ENCODE measurements at places on chromosomes 5 and 9.

DNA sequence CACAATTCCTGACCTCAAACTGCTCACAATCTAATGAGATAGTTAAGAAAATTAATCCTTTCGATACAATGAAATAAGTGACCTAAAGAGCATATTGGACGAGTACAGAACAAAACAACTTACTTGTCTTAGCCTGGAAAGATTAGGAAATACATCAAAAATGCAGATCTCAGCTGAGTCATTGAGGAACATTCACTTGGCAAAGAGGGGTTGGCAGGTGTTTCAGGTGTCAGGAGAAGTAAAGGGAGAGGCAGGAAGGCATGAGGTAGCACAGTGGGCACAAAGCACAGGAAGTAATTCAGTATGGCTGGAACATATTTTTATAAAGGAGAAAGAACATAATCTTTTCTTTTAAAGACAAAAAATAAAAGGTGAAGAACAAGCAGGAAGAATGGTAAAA lies 628.8 kb upstream of the RGMB start:
- DNase-seq = no peak

DNA sequence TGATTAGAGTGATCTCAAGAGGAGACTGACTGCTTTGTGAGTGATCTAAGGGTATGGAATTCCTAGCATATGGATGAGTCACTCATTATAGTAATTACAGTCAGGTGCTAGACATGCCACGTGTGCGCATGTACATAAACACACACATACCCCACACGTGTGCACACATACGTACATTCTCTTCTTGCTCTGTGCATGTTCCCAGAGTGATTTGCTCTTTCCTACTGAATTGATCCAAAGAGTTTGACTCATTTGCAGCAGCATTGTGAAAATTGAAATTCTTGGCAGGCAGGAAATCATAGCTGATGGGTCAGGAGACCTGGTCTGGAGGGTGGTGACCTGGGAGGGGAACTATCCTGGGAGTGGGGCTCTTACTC lies 63.8 kb downstream of the ANGPTL2 start:
- DNase-seq = no peak

- DNase-seq = no peak
Measured at GRCh38 chr9:115593587-115594091, 475.7 kb upstream of the TNC start.

DNA sequence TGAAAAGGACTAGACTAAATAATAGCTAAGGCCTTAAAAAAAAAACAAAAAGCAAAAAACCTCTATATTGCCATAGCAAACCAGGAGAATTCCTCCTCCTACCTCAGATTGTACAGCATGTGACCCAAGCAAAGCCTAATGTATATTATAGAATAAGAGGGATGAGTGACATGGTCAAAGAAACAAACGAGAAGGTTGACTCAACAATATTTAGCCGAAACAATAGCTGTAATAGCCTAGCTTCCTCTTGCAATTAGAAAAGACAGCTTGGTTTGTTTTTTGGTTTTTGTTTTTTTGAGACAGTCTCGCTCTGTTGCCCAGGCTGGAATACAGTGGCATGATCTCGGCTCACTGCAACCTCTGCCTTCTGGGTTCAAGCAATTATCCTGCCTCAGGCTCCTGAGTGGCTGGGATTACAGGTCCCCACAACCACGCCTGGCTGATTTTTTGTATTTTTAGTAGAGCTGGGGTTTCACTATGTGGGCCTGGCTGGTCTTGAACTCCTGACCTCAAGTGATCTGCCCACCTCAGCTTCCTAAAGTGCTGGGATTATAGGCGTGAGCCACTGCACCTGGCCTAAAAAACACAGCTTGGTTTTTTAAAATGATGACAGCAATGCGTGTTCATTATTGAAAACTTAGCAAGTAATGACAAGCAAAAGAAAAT lies 5.6 kb downstream of the NLN start:
- DNase-seq = no peak

DNA sequence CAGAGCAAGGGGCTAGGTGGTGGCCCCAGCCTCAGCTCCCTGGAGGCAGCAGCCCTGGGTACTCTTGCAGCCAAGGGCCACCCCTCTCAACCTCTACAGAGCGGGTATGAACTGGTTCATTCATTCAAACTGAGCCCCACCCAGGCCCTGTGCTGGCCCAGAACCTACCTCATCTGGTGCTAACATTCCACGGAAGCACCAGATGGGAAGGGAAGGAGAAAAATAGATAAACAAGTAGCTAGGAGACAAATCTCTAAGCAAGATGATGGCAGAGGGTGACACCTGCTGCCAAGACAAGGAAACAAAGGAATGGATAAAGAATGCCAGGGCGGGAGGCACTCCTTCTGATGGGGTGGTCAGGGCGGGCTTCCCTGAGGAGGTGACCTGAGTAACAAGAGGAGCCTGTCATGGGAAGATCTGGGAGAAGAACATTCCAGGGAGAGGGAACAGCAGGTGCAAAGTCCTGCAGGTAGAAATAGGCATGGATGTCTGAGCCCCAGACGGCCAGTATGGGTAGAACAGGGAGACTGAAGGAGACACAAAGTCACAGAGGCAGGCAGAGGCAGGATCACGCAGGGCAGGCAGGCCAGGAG lies 6.1 kb downstream of the ST6GALNAC4 start:
- DNase-seq = no peak

GRCh38 chr5:52409835-52410234 lies 377.9 kb upstream of the ITGA1 start:
- DNase-seq = no peak

- DNase-seq = no peak
Measured at GRCh38 chr9:34254966-34255825, 73.9 kb downstream of the KIF24 start.

DNA sequence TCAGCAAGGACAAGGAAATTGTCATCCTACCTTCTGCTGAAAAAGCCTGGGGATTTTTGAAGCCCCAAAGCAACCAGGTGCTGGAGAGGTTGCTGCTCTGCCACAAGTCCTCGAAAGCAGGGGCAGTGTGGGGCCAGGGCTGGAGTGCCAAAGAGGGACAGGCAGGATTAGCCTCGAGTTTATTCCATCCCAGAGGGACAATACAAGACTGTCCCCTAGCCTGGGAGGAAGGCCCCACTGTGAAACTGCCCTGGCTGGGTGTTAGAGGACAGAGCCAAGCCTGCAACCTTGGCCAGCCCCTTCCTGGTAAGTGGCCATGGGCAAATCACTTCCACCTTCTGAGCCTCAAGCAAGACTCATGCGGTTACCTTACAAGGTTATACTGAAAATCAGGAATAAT lies 55.1 kb downstream of the WHRN start:
- no peak for DNase-seq
